Stimulated activated CD4-positive, alpha-beta T cell treated with anti-CD3 and anti-CD28 coated beads, Interleukin-1b, Interleukin-23, amount 100 ng/mL, for 24 hours (primary cell): ENCODE measurements at places on chromosomes 1 and 21.

GRCh38 chr1:160999376-160999775 lies 21.6 kb downstream of the F11R start:
- DNase-seq = no peak

- DNase-seq = no peak
These were observed 21.6 kb upstream of the C1orf159 start for GRCh38 chr1:1137256-1138045.

- DNase-seq = no peak
These were observed 79.5 kb downstream of the JAK1 start for GRCh38 chr1:64886877-64887276.

- no peak for DNase-seq
These were observed 5.7 kb upstream of the ADGRB2 start for GRCh38 chr1:31769720-31770390.

GRCh38 chr1:53585129-53585528 lies 125.9 kb downstream of the DMRTB1 start:
- DNase-seq = no peak

DNA sequence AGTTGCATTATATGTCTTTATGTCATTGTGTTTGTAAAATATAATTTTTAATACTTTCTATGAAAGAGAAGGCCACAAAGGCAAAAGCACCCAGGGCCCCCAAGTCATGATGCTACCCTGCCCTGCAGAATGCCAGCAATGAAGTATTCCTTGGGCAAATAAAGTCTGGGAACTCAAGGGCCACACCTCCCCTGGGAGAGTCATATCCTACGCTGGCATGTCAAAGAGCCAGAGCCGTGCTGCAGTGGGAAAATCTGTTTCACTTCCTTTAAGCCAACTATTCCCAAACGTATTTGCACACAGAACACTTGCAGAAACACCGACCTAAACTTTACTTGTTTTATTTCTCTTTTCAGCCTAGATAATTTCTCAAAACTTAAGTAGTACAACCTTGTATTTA lies 98.4 kb upstream of the KAZN start:
- no peak for DNase-seq

DNA sequence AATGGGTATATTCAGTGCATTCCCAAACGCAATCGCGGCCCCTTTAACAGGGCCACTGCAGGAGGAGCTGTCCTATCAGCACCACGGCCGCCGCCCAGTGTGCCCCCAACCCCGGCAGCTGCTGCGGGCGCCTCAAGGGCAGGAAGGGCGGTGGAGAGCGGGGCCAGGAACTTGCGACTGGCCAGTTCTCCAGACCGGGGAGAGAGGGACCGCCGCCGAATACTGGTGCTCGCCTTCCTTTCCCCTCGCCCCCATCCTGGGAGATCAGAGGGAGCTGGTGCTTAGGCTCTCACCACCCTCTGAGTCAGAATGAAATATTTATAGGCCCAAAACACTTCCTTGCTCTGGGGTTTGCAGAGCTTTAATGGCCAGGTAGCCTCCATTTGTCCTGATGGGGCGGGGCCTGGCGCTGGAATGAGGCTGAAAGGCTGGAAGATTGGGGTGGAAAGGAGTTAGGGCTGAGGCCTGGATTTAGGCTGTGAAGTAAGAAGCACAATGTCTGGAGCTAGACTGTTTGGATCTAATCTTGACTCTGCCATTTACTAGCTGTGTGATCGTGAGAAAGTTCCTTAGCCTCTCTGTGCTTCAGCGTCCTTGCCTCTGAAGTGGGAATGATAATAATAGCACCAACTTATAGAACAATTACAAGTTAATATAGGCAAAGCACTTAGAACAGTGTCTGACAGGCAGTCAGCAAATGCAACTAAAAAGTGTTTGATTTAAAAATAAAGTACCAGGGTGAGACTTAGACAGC lies 75.5 kb downstream of the NAV1 start:
- DNase-seq = no peak

DNA sequence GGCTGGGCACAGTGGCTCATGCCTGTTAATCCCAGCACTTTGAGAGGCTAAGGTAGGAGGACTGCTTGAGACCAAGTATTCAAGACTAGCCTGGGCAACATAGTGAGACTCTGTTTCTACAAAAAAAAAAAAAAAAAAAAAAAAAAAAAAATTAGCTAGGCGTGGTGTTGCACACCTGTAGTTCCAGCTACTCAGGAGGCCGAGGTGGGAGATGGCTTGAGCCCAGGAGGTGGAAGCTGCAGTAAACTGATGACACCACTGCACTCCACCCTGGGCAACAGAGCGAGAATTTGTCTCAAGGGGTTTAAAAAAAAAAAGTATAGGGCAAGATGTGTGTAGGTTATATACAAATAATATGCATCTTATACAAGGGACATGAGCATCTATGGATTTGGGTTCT lies 2.6 kb downstream of the TDRKH start:
- no peak for DNase-seq

- DNase-seq = no peak
These were observed 160.0 kb downstream of the SEC16B start for GRCh38 chr1:177809819-177810218.

DNA sequence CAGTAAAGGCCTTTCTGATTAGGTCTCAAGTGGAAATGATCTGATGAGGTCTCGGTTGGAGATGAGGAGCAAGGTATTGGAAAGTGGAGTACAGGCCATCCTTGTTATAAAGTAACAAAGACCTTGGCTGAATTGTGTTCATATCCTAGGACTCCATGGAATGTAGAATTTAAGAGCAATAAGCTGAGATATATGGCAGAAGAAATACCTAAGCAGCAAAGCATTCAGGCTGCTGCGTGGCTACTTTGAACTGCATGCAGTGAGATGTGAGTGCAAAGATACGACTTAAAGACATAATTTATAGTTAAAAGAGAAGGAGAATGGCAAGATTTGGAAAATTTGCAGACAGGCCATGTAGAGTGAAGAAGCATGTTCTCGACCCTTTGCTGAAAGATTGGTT lies 11.2 kb upstream of the XPR1 start:
- DNase-seq = no peak

GRCh38 chr1:154408174-154408777 lies 3.1 kb downstream of the IL6R start:
- DNase-seq = no peak

DNA sequence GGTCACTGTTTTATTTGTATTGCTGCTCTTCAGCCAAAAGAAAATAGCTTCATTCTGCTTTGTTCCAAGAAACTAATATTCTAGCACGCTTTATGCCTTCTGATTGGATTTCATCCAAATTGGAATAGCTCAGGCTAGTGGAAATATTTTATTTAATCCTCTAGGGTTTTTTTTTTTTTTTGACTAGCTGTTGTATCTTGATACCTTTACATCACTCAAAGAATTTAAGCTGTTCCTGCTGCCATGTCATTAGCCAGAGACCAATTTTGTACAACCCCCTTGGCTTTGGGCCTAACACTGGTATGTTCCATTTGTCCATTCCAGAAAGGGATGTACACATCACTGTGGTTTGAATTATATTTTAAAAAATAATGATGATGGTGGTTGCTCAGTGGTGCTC lies 103.0 kb downstream of the DISC1 start:
- DNase-seq = no peak

GRCh38 chr1:53822931-53823330 lies 15.2 kb downstream of the NDC1 start:
- no peak for DNase-seq

DNA sequence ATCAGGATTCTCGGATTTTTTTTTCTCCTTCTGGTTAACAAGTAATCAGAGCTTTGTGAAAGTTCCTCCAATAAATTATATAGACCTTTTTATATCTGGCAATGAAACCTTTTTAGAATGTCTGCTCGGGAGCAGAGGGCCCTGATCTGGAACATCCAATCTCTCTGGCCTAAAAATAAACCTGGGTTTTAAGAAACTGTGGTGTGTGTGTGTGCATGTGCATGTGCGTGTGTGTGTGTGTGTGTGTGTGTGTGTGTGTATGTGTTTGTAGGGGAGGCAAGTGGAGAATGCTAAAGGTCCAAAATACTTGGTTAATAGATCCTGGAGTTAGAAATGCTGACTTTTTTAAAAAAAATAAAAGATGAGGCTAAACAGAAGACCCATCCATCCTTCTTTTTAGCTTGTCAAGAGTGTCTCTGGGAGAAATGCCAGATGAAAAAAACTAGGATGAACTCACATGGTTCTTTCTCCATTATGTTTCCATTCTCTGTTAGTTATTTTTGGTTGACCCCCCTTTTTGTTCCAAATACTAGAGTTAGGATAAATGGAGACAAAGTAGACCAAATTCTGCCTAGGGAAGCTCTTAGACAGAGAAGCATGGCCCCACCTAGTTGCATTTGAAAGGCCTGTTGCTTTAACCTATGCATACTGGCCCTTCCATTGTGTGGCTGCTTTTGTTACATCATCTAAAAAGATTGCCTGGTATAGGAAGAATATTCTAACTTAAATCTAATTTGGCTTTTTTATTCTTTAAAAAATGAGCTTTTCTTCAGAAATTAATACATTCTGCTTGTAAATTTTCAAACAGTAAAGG lies 175.9 kb downstream of the PAPPA2 start:
- no peak for DNase-seq

DNA sequence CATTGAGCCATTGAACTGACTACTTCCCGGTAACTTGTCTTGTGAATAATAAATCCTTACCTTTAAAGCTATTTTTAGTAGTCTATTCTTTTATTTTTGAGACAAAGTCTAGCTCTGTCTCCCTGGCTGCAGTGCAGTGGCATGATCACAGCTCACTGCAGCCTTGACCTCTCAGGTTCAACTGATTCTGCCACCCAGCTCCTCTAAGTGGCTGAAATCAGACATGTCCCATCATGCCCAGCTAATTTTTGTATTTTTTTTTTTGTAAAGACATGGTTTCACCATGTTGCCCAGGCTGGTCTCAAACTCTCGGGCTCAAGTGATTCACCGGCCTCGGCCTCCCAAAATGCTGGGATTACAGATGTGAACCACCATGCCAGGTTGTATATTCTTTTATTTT lies 59.3 kb upstream of the PTGS2 start:
- DNase-seq = no peak

- no peak for DNase-seq
These were observed 91.9 kb downstream of the TGFB2 start for GRCh38 chr1:218436997-218437396.

- DNase-seq = no peak
These were observed 8.4 kb downstream of the ATP1A4 start for GRCh38 chr1:160159846-160160245.

- no peak for DNase-seq
These were observed 95.9 kb downstream of the HIVEP3 start for GRCh38 chr1:41822866-41823265.

GRCh38 chr1:200793677-200794076 lies 55.0 kb downstream of the CAMSAP2 start:
- no peak for DNase-seq

DNA sequence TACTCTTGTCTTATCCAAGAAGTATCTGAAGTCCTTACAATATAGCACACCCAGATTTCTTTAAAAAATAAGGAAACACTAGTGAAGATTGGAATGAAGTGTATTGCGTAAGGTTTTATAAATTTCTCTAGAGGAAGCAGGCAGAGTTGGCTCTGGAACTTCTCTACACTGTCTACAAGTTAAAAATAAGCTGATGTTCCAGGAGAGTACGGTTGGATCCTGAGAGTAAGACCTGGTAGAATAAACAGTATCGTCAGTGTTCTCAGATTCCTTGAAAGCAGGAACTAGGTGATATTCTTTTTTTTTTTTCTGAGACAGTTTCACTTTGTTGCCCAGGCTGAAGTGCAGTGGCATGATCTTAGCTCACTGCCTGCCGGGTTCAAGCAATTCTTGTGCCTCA lies 107.9 kb downstream of the USP25 start:
- DNase-seq = no peak

DNA sequence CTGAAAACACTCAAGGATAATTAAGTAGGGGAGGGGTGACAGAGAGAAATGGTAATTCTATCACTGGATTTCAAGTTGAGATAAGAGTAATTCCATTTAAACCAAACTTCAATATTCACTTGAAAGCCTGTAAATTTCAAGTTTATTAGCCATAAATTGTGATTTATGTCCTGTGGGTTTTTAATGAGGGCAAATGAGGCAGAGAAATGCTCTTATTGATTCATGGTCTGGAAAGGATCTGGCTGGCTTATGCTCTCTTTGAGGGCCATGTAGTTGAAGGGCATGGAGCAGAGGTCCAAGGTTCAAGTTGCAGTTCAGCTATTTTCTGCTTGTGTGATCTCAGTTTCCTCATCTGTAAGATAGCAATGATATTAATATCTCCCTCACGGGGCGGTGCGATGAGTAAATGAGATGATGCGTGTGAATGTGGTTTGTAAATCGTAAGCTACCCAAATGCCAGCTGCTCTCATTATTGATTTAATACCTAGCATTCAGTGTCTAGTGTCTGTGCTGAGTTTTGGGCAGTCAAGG lies 12.3 kb downstream of the OLFML3 start:
- no peak for DNase-seq
